Activated T-cell treated with anti-CD3 and anti-CD28 coated beads for 48 hours (primary cell): ENCODE measurements at places on chromosomes 4 and X.

DNA sequence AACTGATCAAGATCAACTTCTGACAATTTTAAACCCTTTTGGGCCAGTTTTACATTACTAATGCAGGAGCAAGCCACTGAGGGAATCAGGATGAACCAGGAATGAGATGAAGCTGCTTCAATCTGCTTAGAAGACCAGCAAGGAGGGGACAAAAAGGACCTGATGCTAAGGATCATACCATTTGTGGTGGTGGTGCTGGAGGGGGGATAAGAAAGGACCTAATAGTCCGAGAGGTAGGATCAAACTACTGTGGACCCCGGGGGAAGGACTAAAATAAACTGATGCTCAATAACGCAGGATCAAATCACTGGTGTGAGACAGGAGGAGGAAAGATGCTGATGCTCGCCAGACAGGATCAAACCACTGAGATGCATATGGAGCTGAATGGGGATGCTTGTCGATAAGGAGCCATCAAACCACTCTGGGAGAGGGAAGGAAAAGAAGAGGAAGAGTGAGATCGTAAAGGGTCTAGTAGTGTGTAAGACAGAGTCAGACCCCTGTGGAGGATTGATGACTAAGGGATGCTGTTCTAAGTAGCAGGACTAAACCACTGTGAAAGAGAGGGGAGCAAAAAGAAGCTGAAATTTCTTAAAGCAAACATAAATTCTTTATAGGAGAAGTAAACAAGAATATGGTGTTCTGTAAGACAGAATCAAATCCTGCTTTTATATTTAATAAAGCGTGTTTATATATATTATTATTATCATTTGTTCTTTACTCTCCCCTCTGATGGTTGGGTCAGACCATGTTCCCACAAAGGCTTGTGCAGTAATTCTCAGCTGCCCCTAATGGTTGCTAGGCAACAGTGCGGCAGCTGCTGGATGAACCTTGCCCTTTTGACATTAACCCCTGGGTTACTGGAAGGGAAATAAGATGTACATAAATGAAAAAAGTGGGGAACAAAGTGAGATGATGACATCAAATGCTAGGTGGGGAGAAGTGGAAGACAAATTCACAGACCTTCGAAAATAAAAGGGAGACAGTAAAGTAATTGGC, 432.5 kb upstream of the FGF16 start:
- no peak for DNase-seq

DNA sequence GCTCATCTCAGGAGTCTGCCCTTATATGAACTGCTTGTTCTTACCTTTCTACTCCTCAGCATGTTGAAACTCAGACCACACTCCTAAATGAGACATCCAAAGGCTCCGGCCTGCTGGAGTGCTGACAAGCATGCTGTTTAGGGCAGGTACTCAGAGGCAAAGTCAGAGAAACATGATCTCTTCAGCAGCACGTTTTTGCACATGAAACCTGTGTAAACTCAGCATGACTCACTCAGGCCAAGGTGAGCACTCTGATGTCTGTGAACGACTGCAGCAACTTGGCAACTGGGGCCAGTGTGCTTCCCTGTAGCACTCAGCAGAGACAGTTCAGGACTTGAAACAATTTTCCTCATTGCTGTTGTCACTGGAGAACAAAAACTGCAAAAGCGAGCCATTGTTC, 109.6 kb downstream of the PACRGL start:
- no peak for DNase-seq

GRCh38 chrX:117973110-117973807, 143.4 kb downstream of the KLHL13 start:
- DNase-seq = no peak

DNA sequence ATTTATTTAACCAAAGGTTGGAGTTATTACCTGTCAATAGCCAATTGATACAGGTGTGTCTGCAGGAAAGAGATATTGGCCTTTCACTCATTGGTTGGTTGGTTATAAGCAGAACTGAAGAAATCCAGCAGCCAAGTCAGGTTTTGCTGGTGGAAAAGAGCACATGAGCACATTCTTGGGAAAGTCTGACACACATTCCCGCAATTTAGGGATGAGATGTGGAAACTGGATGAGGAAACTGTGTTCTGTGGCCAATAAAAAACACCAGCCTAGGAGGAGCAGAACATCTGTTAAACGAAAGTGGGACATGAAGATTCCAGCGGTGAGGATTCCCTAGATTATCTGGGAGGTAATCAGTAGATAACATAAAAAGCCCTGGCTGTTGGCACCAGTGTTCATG, 567.4 kb upstream of the CPEB2 start:
- no peak for DNase-seq

DNA sequence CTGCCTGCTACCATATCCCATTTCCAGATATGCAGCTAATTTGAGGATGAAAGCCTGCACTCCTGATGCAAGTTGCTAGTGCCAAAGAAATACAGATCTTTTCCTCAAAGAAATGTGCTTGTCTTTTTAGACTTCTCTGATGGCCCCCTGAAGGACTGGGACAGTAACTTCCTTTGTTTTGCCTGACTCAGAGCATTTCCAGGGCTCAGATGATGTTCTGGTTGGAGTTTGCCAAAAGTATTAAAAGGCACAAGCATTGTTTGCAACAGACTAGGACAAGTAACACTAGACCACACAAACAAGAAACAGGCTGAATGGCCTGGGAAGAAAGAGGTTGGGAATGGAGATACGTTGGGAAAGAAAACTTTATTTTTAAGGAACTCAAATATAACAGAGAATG, 175.2 kb downstream of the IL13RA2 start:
- no peak for DNase-seq

GRCh38 chr4:143616771-143617170, 83.7 kb downstream of the FREM3 start:
- DNase-seq = peak; percentile 2

DNA sequence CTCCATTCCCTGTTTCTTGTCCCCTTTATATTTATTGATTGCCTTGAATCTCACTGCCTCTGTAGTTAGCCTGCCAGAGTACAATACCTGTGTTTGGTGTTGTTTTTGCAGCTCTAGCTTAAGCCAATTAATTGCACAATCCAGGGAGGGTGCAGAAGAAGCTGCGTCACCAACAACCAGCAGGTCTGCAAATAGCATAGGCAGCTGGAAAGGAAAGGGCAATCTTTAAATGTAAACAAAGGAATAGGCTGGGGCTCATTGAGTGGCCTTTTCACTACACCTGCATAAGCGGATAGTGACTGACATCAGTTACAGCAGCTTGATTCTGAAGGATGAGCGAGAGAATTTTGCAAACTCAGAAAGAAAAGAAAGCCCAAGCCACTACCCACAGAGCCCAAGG, 106.8 kb upstream of the RAI2 start:
- no peak for DNase-seq

DNA sequence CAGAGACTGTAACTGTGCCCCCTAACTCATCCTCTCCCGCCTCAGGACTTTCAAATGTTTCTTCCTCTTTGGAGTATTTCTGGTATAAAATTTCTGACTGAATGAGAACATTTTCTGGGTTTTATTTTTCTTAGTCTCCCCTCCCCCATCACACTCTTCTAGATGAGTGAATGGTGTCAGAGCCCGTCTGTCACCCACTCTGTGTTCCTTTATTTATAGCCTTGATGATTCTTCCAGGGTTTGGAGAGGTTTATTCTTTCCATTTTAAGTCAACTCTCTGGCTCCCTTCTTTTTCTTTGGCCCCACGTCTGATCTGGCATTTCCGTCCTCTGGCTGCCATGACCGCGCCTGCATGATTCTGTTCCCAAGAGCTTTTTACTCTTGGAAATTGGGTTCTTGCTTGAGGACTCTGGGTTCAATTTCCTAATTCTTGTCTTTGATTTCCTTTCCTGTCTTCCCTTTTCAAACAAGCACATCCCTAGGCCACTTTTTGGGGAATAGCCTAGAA, 128.8 kb downstream of the NSUN7 start:
- no peak for DNase-seq

DNA sequence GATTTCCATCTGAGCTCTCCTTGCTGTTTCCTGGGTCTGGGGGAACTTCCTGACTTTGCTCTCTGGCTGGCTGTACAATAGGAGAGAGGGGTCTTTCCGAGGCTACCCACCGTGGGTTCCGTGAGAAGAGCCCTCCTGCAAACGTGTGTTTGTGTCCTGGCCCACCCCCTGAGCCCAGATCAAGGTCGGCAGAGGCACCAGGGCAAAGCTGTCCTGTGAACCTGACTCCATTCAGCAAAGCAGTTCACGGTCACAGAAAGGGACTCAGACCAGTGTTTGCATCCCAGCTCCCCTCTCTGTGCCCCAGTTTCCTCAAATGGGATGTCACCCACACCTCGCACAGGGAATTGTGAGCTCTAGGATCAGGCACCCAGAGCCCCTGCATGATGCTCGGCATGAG, 97.3 kb upstream of the PSAPL1 start:
- no peak for DNase-seq

GRCh38 chr4:140189805-140190204, 35.8 kb upstream of the MAML3 start:
- DNase-seq = no peak

- no peak for DNase-seq
These were observed 70.2 kb upstream of the ETNPPL start for GRCh38 chr4:108833046-108833445.

- no peak for DNase-seq
These were observed 215.5 kb downstream of the HHIP start for GRCh38 chr4:144861471-144861870.
